Central memory CD8-positive, alpha-beta T cell (primary cell): ENCODE measurements at places on chromosomes 7 and 10.

- H3K36me3 ChIP-seq = no peaks in the 10 kb centered on the region
- H3K27ac ChIP-seq = no peak overlapping the region
- no peak overlapping the region for H3K4me3 ChIP-seq
Observed at GRCh38 chr10:116978901-116979300, 26.1 kb downstream of the SHTN1 start.

DNA sequence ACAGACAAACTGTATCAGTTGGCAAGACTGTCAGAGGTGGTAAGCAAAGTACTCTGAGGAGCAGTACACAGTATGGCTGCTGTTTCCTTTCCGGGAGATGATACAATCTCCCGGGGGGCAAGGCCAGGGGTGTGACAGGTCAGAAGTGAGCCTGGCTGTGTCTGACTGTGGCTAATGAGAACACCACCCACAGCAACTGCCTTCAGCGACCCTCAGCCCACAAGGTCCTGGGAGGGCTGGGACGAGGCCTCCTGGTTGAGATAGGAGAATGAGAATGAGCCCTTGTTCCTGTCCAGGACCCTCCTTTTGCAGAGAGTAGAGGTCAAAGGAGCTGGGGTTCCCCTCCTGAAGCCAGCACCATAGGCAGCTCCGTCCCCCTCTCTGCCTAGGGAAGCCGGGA lies 421.7 kb downstream of the TCERG1L start:
- no peak for DNase-seq
- no peak overlapping the region for H3K4me3 ChIP-seq
- no peak overlapping the region for H3K27ac ChIP-seq
- H3K27me3 ChIP-seq = no peaks in the 10 kb centered on the region

GRCh38 chr7:49787980-49788379 lies 14.5 kb downstream of the VWC2 start:
- H3K4me3 ChIP-seq = no peak overlapping the region
- H3K27me3 ChIP-seq = no peaks in the 10 kb centered on the region
- H3K4me1 ChIP-seq = no peaks in the 10 kb centered on the region
- no peaks in the 10 kb centered on the region for H3K36me3 ChIP-seq

DNA sequence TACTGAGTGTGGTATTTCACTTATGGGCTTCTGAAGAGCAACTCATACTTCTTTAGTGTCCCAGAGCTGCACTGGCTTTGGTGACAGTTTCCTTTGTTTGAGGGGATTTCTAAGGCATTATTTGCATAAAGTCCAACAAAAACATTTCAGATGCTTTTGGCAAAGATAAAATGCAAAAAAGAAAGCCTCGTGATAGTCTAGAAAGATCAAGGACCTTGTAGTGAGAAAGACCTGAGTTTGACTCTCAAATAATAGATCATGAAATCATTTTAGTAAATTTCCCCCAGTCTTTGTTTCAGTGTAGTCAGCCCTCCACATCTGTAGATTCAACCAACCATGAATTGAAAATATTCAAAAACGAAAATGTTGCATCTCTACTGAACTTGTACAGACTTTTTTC lies 107.4 kb downstream of the EEPD1 start:
- no peaks in the 10 kb centered on the region for H3K27me3 ChIP-seq
- H3K36me3 ChIP-seq = no peaks in the 10 kb centered on the region
- no peak for DNase-seq
- H3K4me1 ChIP-seq = no peaks in the 10 kb centered on the region
- H3K27ac ChIP-seq = no peak overlapping the region
- no peak overlapping the region for H3K4me3 ChIP-seq

GRCh38 chr7:27347276-27347640 lies 104.7 kb downstream of the EVX1 start:
- no peaks in the 10 kb centered on the region for H3K4me1 ChIP-seq
- DNase-seq = no peak
- H3K4me3 ChIP-seq = no peak overlapping the region

GRCh38 chr7:116583653-116584052 lies 58.8 kb downstream of the CAV1 start:
- DNase-seq = no peak
- peak overlapping the region; percentile 58 for H3K4me3 ChIP-seq
- peak overlapping the region; percentile 89 for H3K27ac ChIP-seq
- H3K4me1 ChIP-seq = peaks cover 16% of the 10 kb centered on the region
- H3K27me3 ChIP-seq = no peaks in the 10 kb centered on the region

- H3K27me3 ChIP-seq = no peaks in the 10 kb centered on the region
- H3K27ac ChIP-seq = peak overlapping the region; percentile 49
- peaks cover 12% of the 10 kb centered on the region for H3K36me3 ChIP-seq
- H3K4me1 ChIP-seq = peaks cover 12% of the 10 kb centered on the region
- H3K4me3 ChIP-seq = peak overlapping the region; percentile 25
Observed at GRCh38 chr10:132394936-132395703, 1.9 kb upstream of the PWWP2B start.

DNA sequence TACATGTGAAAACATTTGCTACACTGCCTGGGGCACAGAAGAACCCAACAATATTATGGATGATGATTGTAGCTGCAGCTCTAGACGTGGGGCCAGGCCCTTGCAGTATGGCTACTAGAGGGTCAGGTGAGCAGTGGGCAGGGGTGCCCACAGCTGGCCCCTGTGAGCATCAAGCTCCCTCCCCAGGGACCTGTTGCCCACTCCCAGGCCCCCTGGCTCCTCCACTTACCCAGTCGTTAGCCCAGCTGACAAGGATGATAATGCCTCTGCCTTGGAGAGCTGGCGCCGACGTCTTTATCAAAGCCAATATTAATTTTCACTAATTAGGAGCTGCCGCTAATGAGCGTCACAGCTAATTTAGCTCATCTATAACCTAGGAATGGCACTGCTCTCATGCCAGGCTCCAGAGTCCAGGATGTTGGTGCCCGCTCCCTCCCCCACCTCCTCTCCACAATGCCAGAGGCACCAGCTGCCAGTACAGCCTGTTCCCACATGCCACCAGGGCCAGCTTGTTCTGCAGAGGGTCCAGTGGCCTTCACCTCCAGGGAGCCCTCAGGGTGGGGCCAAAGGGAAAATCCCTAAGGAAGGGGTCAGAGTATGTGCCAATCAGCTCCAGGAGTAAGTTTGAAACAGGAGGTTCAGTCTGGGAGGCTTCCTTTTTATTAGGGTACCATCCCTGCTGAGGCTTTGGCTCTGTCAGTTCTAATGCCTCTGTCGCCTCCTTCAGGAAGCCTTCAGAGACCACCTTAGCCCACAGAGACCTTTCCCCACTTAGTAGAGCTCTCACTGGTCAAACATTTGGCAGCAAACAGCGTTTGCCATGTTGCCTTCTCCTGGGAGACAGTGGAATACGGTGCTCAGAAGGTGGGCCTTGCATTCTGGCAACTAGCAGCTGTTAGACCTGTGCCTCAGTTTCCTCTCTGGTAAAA lies 77.2 kb downstream of the CDH23 start:
- H3K27me3 ChIP-seq = peaks cover 21% of the 10 kb centered on the region
- H3K4me1 ChIP-seq = no peaks in the 10 kb centered on the region
- H3K27ac ChIP-seq = no peak overlapping the region
- no peak overlapping the region for H3K4me3 ChIP-seq

DNA sequence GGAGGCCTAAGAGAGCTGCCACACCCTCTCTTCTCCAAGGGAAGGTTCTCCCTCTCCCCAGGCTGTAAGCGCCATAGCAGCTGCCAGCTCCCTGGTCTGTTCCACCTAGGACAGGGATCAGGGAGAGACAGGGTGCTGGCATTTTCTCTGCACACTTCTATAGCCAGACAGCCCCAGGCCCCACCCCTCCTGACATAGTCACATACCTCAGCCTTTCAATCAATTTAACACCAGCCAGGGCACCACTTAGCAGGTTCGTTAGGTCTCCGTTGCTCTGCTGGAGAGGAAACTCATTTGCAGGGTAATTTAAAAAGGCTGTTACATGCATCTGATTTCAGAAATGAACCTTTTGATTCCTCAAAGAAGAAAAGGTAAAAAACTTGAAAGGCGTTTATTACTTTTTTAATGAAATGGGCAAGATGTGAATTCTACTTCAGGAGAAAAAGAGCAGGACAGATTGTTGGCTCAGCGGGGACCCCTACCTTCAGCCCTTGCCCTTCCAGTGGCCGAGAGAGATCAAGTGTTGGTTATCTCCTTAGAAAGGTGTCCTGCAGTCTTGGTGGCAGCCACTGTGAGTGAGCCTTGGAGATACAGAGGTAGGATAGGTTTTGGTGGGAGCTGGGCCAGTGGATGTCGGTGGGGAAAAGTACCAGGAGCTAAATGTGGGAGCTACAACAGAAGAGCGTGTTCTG lies 180.5 kb upstream of the GALNT17 start:
- H3K36me3 ChIP-seq = no peaks in the 10 kb centered on the region
- no peak overlapping the region for H3K4me3 ChIP-seq
- H3K4me1 ChIP-seq = no peaks in the 10 kb centered on the region

DNA sequence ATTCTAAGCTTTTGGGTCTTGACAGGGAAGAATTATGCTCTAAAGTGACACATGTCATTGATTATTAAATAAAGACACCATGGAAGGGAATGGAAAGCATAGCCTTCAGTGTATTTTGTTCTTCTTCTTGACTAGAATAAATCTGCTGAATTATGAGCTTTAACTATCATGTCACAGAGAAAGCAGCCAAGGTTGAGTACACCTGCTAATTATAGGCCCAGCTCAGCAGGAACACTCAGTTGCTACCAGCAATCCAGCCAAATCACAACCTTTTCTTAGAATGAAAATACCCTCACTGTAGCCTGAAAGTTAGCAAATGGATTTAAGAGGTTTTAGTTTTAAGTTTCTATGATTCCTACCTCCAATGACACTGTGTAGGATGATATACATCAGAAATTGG lies 225.3 kb upstream of the RHOBTB1 start:
- H3K27me3 ChIP-seq = no peaks in the 10 kb centered on the region
- DNase-seq = no peak
- no peak overlapping the region for H3K4me3 ChIP-seq
- H3K27ac ChIP-seq = no peak overlapping the region
- no peaks in the 10 kb centered on the region for H3K36me3 ChIP-seq

DNA sequence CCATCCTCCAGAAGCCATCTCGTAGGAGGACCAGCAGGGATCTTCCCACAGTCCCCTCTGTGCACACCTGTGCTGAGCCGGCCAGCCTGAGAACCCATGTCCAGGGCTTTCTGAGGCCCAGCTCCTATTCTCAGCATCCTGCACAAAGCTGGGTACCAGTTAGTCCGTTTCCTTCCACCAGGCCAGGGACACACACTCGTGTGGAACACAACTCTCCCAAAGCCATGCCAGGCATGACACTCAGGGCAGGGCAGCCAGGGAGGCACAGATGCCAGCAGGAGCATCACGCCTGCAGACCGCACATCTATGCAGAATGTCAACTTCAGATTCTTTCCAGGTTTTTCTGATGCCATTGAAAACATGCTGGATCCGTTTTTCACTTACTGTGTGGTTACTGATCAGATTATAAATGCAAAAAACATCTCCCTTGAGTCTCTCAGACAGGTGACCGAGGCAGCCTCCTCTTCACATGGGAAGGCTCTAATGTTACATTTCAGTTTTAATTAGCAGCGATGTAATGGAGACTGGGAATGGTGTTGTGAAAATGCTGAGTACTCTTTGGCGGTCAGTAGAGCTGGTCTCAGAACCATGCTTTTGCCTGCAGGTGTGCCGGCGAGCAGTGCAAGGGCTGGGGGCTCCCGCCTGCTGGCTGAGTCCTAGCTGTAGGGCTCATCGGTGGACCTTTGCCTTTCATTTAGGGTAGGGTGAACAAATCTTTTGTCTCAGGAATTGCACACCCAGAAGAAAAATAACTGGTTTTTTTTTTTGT lies 3.3 kb upstream of the SUN1 start:
- DNase-seq = no peak
- peaks cover 34% of the 10 kb centered on the region for H3K4me1 ChIP-seq
- no peak overlapping the region for H3K4me3 ChIP-seq
- H3K27me3 ChIP-seq = no peaks in the 10 kb centered on the region
- peaks cover 18% of the 10 kb centered on the region for H3K36me3 ChIP-seq
- H3K27ac ChIP-seq = no peak overlapping the region

DNA sequence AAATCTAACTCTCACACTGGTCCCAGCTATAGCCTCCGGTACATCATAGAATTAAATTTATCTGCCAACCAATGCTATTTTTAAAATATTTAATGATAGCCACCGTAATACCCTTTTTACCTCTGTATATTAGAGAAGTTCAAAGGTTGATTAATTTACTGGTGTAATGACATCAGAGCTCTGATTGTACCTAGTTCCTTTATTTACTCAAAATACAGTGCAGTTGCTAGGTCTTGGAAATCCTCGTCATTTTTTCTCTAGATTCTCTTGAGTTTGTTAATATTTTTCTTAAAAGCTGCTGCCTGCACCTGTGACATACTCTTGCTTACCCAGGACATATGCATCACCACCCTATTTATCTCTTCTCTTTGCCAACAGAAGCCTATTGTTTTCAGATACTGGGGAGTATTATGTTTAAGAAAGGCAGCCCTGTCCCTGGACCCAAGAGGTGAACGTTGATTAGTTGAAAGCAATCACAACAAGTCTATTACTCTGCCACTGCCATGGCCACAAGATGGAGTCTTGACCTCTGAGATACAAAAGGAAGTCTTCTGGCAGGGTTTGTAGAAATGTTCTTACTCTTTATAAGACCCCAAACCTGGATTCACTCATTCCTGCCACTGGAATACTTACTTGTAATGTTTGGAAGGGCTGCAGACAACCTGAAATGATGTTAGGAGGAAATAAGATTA lies 25.6 kb upstream of the TMEM26 start:
- no peak overlapping the region for H3K27ac ChIP-seq
- no peak for DNase-seq
- H3K27me3 ChIP-seq = peaks cover 29% of the 10 kb centered on the region
- H3K36me3 ChIP-seq = peaks cover 4% of the 10 kb centered on the region
- no peaks in the 10 kb centered on the region for H3K4me1 ChIP-seq

DNA sequence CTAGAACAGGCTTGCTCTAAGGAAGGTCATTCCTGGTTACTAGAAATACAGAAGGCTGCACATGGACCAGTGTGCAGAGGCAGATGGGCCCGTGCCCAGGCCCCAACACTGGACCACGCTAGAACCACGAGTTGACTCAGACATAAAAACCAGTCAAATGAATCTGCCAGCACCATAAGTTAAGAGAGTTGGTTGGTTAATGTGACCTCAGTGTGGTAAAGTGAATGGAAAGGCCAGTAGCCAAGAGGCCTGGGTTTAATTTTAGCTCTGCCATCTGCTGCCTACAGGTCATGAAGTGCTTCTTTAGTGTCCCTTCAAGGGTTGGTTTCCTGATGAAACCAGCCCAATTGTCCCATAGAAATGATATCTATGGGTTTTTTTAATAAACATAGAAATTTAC lies 329.6 kb upstream of the NRP1 start:
- H3K4me1 ChIP-seq = peaks cover 6% of the 10 kb centered on the region
- H3K27me3 ChIP-seq = peaks cover 33% of the 10 kb centered on the region
- H3K27ac ChIP-seq = no peak overlapping the region
- DNase-seq = no peak

DNA sequence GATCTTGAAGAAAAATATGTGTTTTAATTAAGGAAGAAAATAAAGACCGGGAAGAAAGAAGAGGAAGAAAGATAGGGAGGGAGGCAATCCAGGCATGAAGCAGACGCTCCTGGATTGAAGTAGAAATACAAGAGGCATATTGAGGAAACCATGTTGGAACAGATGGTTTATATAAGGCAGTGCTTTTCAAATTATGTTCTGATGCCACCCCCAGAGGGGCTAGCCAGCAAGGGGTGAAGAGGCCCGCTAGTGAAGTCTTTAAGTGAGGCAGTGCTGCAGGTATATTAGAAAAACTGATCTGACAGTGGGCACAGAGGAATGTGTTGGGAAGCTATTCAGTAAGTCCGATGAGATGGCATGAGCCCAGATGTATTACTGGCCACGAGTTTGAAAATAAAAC lies 40.1 kb downstream of the REEP3 start:
- H3K27ac ChIP-seq = peak overlapping the region; percentile 5
- H3K4me3 ChIP-seq = no peak overlapping the region
- peaks cover 26% of the 10 kb centered on the region for H3K4me1 ChIP-seq
- no peaks in the 10 kb centered on the region for H3K36me3 ChIP-seq
- no peaks in the 10 kb centered on the region for H3K27me3 ChIP-seq
- DNase-seq = no peak
